Sciatic nerve (tissue), 2 donors: ENCODE measurements at places on chromosomes 2 and 18.
A peak's percentile ranks its signal among the peaks of the same experiment; 100 is the strongest.

DNA sequence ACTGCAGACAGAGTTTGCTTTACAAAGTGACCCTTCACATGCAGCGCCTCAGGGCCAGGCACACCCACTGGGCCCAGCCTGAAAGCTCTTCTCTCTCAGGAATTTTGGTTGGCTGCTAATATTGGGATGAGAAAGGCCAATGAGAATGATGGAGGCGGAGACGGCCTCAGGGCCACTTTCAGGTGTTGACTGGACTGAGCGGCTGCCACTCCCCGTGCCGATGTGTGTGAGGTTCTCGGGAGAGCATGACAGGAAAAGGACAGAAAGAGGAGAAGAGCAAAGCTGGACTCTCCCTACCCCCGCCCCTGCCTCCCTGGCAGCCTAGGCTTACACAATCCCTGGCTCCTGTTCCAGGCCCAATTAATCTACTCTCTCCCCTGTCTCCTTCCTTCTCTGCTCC, 155.7 kb downstream of the CELF4 start:
- DNase-seq: no peak

DNA sequence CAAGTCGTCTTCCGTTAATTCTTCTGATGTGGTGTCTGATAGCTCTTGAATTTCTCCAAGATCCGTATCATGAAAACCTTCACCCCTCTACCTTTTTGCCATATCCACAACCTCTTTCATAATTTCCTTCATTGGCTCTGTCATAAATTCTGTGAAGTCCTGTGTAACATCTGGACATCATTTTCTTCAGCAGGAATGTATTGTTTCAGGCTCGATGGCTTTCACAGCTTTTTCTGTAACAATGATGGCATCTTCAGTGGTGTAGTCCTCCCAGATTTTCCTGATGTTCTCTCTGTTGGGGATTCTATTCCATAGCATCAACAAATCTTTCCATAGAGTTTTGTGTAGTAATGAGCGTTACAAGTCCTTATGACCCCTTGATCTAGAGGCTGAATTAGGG, 114.2 kb upstream of the EML6 start:
- DNase-seq: no peak

DNA sequence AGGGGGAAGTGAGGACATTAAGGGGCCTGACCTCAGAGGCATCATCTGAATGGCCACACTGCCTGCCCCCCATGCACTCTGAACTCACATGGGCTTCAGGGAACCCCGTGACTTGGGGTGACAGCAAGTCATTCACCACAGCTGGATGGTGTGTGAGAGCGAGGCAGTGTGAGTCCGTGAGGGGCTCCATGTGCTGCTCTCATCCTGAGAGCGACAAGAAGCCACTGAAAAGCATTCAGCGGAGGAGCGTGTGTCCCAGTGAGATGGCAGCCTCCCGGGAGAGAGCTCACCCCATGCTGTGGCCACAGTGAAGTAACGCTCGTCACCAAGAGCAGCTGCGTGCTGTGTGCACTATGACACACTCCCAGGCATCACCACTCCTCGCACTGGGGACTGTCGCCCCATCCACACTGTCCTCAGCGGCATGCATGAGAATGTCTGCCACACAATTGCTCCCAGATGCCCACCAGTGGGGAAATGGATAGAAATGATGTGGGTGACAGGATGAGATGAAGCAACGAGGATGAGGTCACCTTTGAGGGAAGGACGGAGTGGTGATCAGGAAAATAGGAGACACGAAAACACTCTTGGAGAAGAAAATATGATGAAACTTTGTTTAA, 213.0 kb upstream of the RAB6C start:
- DNase-seq: no peak

DNA sequence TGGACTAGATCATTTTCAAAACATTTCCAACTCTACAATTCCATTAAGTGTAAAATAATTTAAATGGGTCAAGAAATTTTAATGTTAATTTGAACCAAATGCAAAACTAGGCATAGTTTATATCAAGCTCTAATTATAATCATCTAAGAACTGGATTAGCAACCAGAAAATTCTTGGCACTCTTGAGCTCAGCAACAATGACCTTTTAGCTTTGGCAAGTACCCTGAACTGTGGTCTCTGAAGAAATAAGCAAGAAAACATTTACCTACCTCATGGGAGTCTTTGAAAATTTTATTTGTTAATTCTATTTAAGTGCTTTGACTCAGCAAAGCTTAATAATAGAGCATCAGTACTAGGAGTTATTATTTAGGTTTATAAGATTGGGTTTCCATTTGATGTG, 313.2 kb downstream of the SATB2 start:
- DNase-seq: no peak

- DNase-seq: no peak
Observed at GRCh38 chr2:123791207-123791606, 233.9 kb upstream of the CNTNAP5 start.

DNA sequence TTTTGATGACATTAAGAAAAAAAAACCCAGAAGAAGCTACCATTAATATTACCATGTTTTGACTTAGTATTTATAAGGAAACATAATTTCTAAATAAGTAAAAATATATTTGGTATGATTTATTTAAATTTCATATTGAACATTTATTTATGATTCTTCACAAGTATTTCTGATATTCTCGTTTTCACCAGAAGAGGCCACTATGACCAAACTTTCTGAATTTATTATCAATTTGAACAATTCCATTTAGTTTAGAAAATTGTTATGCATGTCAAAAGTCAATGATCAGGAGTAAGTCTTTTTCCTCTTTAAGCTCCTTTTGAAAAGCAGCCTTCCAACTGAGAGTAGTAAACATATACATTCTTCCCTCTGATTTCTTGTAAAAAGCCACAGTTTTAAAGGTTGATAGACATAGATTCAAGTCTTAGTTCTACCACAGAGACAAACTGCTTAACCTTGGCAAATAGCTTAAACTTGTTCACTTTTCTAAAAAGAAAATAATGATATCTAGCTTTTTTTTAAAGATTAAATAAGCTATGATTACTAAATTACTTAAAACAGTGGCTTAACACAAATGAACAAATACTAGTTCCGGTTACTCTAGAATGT, 329.9 kb downstream of the TRIB2 start:
- DNase-seq: no peak

DNA sequence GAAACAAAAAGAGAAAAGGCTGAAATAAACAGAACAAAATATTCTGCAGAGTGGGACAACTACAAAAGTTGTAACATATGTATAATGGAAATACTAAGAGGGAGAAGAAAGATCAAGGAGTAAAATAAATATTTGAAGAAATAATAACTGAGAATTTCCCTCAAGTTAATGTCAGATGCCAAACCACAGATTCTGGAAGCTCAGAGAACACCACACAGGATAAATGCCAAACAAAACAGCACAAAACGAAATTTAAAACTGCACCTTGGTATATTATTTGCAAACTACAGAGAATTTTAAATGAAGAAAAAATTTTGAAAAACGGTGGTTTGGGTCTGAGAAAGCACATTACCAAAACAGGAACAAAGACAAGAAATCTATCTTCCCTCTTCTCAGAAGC, 1588.9 kb upstream of the TMEFF2 start:
- no peak for DNase-seq

DNA sequence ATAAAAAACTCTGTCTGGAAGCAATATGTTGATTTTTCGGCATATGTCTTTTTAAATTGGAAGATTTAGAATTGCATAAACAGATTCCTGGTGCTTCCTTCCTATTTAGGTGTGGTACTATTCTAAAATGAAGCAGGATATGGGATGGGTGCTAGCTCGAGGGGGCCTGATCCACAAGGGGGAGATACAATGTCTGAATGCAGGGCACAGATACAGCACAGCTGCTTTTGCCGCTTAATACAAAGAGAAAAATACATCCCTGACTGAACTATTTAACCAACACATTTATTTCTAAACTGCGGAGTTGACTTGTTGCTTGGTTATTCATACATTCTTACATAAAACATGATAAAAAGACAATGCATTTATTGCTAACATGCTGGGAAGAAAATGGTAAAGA, 169.1 kb downstream of the TMEFF2 start:
- DNase-seq: no peak

- DNase-seq: no peak
Observed at GRCh38 chr2:239825705-239825979, 199.5 kb downstream of the NDUFA10 start.

- DNase-seq: no peak
Observed at GRCh38 chr18:13574761-13575160, 151.6 kb downstream of the FAM210A start.

- no peak for DNase-seq
Observed at GRCh38 chr2:29528891-29529520, 392.4 kb downstream of the ALK start.

DNA sequence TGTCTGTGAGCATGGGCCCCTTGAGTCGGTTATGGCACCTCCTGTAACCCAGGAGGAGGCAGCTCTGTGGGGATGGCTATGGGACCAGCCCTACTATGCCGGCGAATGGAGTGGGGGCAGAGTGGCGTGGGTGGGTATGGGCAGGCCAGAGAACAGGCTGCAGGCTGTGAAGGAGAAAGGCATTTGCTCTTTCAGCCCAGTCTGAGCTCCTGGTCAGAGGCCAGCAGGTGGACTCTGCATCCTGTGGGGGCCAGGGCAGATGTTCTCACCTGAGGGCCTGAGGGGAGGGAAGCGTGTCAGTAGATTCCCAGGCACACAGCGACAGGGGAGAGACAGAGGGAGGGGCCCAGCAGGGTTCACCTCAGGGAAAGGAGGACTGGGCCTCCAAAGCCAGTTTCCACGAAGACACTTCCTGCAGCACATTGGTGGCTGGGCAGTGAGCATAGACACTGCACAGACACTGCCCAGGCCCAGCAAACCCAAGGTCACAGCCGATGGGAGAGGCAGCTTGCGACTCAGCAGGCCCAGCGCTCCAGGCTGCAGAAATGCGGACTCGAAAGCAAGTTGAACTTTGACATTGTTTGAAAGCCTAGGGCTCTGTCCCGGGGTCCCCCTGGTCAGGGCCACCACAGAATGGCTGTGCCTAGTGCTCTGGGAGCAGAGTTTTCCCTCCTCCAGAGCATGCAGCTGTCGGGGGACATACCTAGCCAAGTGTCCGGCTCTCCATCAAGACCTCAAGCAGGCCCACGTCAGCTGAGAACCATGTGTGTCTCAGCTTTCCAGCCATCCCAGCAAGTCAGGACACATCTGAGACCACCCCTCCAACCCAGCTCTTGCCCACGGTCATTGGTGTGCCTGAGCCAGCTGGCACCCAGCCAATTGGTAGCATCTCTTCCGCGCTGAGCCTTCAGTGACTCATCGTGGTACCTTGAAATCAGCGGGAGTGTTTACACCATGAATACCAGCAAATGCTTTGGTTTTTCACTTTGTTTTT, 53.8 kb downstream of the TGOLN2 start:
- DNase-seq: no peak

DNA sequence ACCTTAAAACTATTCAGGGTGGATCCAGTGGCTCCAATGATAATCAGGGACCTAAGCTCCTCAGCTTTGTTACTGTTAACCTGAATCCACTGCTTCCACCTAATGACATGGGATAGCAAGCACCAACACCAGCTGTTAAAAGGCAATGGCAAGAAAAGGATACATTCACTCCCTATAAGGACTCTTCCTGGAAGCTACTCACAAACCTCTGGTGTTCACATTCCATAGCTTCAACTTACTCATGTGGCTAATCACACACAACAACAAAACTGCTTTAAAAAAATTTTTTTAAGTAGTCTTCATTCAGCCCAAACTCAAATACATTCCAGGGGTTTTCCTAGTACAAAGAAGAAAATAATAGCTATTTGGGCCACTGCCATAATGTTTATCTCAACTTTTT, 24.5 kb downstream of the ROCK2 start:
- no peak for DNase-seq

DNA sequence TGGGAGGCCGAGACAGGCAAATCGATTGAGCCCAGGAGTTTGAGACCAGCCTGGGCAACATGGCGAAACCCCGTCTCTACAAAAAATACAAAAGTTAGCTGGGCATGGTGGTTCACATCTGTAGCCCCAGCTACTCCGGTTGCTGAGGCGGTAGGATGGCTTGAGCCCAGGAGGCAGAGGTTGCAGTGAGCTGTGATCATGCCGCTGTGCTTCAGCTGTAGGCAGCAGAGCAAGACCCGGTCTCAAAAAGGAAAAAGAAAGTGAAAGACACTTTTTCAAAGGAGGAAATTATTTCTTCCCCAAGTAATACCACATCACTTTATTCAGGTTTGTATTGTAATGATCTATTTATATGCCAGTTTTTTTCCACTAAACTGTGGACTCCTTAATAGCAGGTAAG, 35.7 kb upstream of the TAF4B start:
- no peak for DNase-seq

DNA sequence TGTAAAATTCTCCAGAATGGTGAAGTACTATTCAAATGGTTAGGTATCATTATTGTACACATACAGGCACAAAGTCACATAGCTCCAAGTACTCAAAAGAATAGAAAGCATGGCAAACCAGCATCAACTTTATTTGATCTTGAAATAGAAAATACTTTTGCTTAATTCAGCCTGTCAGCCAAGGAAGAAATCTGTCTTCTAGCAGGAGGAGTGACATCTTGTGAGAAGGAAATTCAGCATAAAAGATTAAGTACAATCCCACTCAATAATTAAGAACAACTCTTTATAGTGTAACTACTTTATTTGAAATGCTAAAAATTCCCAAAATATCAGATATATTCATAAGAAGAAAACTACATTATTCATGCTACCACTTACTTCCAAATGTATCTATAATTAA, 15.8 kb downstream of the DNAJC27 start:
- no peak for DNase-seq

- DNase-seq: no peak
Observed at GRCh38 chr2:96860065-96861029, 2.5 kb upstream of the ANKRD39 start.

DNA sequence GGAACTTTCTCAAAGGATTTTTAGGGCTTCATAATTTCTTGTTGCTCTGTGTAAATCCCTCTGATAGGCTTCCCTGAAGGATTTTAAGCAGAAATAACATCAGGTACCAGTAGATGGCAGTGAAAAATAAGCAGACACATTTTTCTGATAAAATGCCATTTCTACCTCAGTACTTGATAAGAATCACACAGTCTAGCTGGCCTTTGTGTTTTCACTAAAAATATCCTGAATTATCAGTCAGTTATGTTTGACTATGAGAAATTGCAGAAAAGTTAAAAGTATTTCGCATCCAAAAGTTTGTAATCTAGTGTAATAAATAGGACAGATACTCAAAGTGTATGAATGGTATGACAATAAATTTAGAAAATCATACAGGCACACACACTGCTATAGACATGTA, 68.7 kb downstream of the DNAJC10 start:
- DNase-seq: no peak

GRCh38 chr2:197011801-197012641, 85.5 kb upstream of the PGAP1 start:
- DNase-seq: no peak

GRCh38 chr2:216114714-216115531, 5.8 kb downstream of the XRCC5 start:
- DNase-seq: peak; percentile 99

- DNase-seq: no peak
Observed at GRCh38 chr2:240701736-240702639, 10.3 kb downstream of the AQP12A start.

- DNase-seq: peak; percentile 77
Observed at GRCh38 chr2:130798472-130799218, 38.1 kb upstream of the ARHGEF4 start.

DNA sequence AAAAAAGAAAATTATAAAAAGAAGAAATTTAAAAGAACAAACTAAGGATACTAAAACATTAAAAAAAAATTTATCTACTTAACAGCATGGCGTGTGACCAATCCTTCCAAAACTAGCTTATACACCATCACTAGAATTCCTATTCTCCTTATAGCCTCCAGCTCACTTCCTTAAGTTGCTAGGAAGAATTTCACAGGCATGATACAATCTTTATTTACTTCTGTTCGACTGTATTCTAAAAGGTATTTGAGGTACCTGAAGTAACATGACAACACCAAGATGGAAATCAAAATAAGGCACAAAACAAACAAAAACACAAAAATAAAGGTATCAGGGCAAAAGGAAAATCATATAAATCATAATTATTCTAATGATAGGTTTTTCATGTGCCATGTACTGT, 360.7 kb downstream of the FIGN start:
- DNase-seq: no peak
